ENCODE measurements at places on chromosomes 4 and X.

DNA sequence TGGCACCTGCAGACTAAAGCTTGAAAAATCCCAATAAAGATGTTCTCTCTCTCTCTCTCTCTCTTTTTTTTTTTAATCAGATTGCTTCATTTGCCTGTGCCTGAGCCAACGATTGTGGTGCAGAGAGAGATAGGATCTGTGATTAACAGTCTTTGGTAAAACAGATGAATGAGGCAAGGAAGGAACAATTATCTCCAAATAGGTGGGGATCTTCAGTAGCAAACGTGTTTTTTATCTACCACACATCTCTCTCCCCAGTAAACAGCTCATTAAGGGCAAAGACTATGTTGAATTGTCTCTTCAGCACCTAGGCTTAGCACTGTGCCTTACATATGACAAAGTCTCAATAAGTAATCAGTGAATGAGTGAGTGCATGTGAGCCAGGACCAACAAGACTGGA, 96.3 kb downstream of the SMIM20 start:
- no peak for DNase-seq

GRCh38 chrX:85503258-85504158, 124.0 kb upstream of the POF1B start:
- DNase-seq, result no peak

DNA sequence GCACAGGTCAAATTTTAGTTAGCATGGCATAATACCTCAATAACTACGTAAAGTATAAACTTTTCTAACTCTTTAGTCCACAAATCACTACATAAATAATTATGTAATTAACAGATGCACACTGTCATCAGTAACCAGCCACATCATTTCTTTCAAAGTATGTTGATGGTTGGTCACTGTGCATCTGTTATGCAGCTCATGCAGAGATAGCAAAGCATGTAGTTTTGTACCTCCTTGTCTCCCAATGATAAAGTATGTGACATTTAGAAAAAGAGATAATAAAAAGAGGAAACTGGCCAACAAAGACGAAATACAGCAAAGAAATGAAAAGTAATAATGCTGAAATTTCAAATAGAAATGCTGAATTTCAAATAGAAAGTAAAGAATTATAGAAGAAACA, 2.9 kb downstream of the LAMTOR3 start:
- no peak for DNase-seq

- DNase-seq, result no peak
Measured at GRCh38 chr4:10806953-10807645, 122.5 kb upstream of the CLNK start.

DNA sequence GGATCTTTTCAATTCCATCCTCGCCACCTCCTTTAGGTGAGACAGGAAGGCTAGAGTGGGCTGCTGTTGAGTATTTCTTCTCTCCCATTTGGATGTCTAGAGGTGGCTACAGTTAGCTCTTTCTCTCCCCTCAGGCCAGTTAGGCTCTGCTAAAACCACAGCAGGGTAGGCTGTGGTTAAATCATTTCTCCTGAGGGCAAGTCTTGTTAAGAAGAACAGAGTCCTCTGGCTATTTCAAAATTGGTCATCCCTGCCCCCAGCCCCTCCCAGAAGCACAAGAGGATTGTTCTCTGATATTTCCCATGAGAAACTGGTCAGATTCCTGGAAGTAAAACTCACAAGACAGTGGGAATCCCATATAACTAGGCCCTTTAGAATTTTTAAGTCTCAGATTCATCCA, 1359.5 kb downstream of the TECRL start:
- no peak for DNase-seq

DNA sequence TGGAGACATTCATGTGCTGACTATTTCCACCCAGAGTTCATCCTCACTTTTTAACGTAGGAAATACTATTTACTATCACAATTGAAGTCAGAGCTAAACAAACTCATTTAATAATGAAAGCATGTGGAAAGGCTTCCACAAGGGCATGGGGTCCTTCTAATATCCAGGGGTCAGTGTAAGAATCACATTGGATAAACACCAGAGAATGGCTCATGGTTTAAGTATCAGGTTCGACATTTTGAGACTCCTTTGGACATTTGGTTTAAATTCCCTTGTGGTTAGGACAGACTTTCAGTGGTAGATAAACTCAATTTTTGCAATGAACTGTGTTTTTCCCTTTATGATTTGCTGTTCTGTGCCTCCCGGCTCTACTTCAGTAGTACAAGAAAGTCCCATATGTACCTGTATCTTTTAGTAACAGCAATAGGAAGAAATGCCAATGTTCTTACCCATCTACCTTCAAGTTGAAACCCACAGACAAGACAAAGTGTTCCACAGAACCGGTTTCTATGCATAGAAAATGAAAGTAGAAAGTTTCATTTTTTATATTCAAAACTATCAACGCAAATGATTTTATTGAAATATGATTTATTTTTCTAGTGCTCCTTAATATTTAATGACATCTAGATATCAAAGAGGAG, 589.0 kb upstream of the FAM241A start:
- no peak for DNase-seq

DNA sequence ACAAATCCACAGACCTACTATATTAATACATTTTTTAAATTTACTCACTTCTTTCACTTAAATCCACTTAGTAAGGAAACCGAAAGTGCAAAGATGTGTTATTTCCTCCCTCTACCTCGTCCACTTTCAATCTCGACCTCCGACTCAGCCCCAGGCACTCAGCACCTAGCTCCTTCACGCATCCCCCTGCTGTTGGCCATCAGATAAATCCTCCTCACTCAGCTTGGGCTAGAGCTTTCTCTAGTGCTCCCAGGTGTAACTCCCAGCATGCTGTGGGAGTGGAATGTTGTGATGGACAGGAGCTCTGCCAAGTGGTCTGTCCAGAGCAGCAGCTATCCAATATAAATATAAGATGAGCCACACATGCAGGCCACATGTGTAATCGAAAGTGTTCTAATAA, 26.7 kb upstream of the TEC start:
- DNase-seq, result no peak

- DNase-seq, result no peak
Measured at GRCh38 chrX:69158166-69158980, 6.9 kb downstream of the PJA1 start.

DNA sequence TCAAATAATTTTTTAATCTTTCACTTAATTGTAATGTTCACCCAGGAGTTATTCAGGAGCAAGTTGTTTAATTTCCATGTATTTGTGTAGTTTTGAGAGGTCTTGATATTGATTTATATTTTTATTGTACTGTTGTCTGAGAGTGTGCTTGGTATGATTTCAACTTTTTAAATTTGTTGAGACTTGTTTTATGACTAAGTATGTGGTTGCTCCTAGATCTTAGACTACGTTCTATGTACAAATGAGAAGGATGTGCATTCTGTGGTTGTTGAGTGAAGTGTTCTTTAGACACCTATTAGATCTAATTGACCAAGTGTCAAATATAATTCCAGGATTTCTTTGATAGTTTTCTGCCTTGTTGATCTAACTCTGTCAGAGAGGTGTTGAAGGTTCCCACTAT, 353.3 kb upstream of the GNPDA2 start:
- no peak for DNase-seq

DNA sequence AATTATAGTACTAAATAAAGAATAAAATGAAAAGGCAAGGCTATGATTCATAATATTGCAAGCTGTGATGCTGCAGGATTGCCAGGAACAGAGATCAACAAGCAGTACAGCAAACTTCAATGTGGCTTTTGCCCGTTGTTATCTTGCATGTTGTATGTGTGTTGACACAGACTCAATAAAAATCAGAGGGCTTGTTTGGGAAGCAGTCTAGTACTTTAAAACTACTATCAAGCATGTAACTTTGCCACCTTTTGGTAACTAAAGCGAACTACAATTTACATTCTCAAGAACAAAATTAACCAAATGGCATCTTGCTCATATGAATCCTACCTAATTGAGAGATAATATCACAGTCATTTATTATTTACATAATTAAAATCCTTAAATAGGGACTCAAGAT, 79.8 kb upstream of the GPM6A start:
- DNase-seq, result no peak

GRCh38 chrX:55260806-55261205, 3.9 kb downstream of the PAGE3 start:
- DNase-seq, result no peak

GRCh38 chr4:56247646-56248045, 139.6 kb downstream of the AASDH start:
- no peak for DNase-seq

GRCh38 chr4:7332216-7333023, 102.3 kb downstream of the PSAPL1 start:
- DNase-seq, result no peak

GRCh38 chr4:79650794-79651431, 242.9 kb upstream of the GK2 start:
- DNase-seq, result no peak

GRCh38 chrX:47212381-47213293, 5.8 kb upstream of the CDK16 start:
- DNase-seq, result no peak

DNA sequence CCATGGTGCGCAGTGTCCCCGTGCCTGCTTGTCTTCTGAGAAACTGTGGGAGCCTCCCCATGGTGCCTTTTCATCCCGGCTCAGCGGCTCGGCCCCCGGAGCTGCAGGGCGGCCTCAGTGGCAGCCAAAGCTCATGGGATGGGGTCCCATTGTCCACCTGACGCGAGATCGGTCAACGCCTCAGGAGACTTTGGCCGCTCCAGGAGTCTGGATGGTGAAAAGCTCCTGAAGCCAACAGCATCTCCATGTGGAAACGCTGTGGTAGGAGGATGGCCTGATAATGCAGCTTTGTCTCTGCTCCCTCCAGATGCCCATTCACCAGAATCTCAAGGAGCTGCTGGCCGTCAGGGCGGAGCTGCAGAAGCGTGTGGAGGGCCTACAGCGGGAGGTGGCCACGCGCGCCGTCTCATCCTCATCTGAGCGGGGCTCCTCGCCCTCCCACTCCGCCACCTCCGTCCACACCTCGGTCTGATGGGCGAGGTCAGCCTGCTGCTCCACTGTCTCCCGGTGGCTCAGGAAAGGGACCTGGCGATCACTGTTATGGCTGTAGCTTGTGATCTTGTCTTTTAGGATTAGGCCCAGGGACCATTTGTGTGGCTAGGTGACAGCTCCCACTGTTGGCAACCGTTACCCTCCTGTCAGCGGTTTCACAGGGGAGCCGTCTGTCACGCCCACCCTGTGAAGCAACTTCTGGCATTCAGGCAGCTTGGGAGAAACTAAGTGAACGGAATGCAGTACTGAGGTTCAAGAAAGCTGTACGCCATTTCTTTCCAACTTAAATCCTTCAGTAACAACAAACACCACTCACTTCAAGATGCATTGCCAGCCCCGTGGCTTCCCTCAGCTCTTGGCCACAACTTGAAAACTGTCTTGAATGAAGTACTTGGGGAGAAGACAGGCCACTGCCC, 69.3 kb downstream of the MTMR1 start:
- DNase-seq, result no peak

DNA sequence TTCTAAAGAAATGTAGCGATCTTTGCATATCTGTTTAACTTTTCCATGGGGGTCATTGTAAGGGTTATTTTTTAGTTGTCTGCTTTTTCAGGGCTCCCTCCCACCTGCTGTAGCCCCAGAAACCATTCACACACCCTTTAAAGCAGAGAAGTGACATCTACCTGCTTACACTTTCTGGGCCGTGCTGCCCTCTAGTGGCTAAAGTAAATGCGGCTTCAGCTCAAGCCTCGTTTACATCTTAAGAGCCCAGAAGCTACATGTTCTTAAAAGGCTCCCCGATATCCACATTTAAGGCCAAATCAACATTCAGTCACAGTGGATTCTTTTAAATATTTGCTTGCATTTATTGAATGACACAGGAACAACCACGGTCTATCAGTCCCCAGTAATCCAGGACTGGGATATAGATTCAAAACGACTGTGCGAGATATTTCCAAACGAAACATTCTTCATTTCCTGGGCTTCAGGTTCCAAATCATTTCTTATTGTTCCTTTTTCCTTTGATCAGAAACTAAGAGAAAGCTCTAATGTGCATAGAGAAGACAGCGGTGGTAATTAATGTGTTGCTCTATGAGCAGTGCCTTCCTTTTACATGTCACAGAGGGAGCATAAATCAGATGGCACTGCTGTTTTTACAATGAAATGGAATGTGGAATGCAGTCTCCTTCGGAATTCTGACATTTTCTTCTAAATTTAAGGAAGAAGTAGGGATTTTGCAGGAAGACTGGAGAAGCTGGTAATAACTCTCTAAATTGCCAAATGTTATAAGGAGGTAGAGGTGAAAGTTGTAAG, 119.9 kb downstream of the RASGEF1B start:
- peak; percentile 33 for DNase-seq
